ENCODE measurements at places on chromosomes 4 and X.

DNA sequence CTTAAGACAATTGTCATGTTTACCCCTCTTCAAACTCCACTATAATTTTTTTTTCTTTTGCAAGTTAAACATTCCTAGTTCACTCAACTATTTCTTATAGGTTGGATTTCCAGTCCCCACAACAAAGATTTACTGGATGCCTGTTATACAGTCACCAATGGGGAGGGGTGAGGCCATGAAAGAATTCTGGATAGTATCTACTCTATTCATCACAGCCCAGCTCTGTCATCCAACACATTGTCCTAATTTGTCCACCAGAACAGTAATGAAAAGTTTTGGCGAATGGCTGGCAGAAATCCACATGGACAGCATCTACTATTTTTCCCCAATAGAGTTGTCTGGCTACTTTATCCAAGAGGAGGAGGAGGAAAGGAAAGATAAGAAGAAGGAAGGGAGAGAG lies 192.7 kb upstream of the S100G start:
- DNase-seq = peak; percentile 33

GRCh38 chrX:57417827-57418226 lies 131.3 kb downstream of the FAAH2 start:
- DNase-seq = no peak

DNA sequence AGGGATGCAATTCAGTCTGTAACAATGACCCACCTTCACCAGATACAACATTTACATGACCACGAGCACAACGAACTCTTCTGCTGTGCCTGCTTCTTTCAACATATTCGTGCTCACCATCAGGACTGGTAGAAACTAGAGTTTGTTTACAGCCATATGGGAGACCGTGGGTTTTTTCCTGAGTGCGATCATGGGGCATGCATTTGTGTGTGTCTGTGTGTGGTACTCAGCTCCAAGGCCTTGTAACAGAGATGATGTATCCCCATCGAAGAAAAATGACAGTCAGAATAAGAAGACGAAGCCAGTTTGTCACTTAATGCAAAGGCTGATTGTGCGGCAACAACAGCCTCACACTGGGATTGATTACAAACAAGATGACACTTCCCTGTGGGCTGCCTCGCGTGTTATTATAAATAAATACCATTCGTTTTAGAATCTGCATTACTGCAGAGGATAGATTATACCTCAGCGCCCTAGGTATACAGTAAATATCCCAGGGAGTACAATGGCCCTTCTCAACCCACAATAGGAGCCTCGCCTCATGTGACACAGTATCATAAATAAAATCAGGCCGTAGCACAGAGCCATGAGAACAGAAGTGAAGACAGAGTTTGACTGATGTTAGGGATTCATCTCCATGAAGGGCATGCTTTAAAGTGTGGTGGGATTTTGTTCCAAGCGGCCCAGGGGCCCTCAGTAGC lies 97.3 kb upstream of the NOCT start:
- DNase-seq = no peak

DNA sequence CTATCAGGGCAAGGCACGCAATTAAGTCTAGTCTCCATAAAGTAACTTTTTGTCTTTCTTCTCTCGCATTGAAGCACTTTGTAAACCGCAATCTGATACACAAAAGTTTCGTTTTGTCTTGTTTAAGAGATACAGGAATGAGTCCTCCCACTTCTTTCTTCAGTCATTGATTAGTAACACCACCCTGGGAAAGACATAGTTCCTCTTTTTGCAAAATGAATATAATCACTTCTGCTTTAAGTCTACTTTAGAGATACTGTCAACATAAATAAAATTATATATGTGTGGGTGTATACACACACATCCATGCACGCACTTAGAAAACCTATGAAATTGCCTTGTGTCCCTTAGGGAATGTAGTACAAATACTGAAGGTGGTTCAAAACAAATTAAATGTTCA lies 11.7 kb downstream of the COQ2 start:
- DNase-seq = no peak

DNA sequence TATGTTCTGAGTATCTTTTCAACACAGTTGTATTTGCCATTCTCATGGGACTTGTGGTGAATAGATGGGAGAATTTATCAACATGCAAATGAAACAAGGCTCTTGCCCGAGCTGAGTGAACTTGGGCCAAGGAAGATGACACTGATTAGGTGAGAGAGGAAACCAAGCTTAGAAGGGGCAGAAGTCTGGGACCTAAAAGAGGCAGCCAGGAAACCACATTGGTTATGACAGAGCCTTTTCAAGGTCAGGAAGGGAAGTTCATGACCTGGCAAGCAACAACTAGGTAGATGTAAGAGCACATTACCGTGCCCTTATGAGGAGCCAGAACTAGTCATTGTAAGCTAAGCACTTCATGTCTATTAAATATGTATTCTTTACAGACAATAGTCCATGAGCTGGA lies 590.3 kb downstream of the PACRGL start:
- DNase-seq = no peak

GRCh38 chr4:141425124-141425523 lies 204.4 kb downstream of the ZNF330 start:
- DNase-seq = peak; percentile 71

DNA sequence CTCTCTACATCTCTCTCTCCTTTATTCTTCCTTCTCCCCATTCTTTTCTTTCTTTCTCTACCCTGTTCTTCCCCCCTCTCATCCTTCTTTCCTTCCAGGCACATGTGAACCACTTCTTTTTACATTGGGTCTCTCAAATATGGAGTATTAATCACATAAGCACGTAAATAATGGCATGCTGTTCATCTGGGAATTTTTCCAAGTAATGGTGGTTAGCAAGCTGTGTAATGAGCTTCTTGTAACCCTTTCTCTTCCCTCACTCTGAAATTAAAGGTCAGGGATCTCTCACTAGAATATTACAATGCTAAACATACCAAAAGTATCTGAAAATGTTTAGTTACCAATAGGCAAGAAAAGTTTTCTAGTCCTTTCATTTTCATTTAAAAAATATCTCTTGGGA lies 239.9 kb upstream of the TEX13A start:
- DNase-seq = peak; percentile 75

- no peak for DNase-seq
Observed at GRCh38 chrX:49042581-49043219, 457 bp downstream of the TFE3 start.

DNA sequence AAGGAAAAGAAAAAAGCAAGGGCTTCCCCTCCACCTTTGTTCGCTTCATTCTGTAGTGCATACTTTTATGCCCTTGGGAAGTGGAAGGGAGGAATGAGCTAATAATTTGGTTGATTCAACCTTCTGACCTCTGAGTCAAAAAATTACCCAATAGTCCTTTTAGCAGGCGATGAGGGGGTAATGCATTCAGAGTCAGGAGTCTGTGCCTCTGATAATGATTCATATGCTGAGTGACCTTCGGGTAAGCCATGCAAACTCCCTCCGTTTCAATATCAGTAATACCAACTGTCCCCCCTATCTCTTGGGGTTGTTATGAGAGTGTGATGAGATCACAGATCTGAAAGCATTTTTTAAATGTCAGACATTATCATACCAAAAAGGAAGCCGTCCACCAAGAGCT lies 41.6 kb upstream of the ACSL4 start:
- DNase-seq = peak; percentile 90

DNA sequence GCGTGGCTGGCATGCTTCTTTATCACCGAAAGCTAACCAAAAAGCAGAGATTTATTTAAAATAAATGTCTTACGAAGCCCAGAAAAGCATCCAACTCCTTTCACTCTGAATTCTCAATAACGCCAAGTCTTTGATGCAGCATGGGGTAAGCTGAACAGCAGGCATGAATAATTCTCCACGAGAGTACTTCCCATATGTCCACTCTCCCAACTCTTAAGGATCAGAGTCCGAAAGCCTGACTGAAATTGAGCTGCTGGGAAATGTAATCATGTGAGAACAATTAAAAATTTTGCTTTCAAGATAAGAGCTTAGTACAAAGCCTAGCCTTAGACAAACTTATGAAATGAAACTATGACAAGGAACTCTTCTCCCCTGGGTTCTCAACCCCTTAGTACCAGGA lies 7.5 kb upstream of the SLC39A8 start:
- DNase-seq = no peak

- DNase-seq = no peak
Observed at GRCh38 chr4:89403826-89404225, 96.2 kb upstream of the GPRIN3 start.

DNA sequence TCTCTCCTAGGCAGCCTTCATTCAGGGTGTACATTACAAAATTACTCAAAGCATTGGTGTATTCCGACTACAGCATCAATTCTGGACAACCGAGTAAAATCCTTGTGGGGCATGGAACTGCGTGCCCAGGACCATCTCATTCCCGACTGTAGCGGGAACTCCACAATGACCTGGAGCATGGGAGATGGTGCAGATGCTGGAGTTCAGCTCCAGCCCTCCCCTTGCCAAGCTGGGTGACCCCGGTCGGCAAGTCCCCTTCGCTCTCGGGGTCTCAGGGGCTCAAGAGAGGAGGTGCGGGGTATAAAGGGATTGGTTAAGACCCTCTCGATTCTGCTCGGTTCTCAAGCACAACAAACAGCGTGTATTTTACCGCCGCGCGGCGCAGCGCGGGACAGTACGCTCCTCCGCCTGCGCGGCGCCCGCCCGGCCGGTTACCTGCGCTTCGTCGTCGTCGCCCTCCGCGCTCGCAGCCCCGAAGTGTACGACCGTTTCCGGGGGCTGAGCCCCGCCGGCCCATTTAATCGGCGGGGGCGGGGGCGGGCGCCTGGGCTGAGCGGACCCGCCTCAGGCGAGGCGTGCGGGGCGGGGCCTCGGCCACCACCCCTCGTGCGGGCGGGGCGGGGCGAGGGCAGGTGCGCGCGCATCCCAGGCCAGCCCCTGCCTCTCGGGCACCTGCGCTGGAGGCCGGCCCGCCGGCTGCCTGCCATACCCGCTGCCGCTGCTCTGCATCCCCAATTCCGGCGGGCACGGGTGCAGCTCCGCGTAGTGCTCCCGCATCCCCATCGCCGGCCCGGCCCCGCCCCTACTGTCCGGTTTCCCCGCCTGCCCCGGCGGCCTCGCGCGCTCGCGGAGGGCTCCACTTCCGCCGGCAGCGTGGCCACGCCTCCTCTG lies at the start of gene G6PD:
G6PD (minus strand) TSS at position 493 of the 891 bp plus-strand sequence. CDS start 691 bp downstream, outside the sequence.
- DNase-seq = peak; percentile 36

GRCh38 chr4:55964046-55964445 lies 15.3 kb downstream of the CEP135 start:
- no peak for DNase-seq

DNA sequence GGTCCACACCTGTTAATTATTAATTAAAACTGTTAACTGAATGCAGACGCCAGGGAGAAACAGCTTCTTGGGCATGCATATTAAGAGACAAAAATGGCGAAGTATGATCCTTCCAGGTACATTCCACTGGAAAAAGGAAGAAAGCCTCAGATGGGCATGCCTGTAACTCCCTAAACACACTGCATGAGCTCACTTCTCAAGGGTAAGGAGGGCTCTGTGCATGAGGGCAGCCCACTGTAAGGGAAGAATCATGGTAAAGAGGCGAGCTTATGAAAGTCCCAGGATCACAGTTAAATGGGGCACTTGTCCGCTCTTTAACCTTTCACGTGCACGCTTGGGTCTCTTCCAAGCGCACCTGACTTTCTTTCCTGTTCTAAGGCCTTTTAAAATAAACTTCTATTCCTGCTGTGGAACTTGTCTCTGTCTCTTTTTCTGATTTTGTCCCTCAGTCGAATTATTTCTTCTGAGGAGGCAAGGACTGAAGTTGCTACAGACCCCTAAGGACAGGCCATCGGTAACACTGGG lies 321.7 kb downstream of the PPP1R2C start:
- no peak for DNase-seq

DNA sequence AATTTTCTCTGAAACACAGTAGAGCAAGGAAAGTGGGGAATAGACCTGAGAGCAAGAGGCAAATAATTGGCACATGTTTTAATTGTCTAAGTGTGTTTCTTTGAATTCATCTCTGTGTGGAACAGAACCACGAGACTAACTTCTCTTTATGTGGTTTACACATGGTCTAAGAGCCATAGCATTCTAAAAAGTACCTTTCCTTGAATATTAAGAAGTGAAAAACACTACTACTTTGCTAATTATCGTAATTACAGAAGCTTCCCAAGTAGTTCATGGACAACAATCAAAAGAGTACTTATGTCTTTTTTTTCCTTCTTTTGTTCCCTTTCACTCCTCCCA lies 2.9 kb upstream of the CYBB start:
- no peak for DNase-seq

DNA sequence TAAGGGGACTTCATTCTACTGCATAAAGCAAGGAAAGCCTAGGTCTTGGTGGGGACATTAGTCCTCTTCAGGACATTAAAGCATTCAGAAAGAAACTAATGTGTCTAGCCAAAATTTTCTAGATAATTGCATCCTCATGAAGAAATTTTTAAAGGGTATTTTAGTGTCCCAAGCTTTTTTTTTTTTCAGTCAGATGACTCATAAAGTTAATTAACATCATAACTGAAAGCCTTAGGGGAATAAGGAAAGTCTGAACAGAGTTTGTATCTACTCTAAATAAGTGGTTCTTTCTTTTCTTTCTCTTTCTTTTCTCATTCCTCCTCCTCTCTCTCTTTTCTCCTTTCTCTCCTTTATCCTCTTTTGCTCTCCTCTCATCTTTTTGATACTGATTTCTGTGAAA lies 202.4 kb downstream of the ADAMTS3 start:
- DNase-seq = peak; percentile 40

GRCh38 chrX:68832101-68832416 lies 3.2 kb downstream of the EFNB1 start:
- DNase-seq = peak; percentile 81

- no peak for DNase-seq
Observed at GRCh38 chr4:164109503-164109902, 615.0 kb downstream of the TMA16 start.

DNA sequence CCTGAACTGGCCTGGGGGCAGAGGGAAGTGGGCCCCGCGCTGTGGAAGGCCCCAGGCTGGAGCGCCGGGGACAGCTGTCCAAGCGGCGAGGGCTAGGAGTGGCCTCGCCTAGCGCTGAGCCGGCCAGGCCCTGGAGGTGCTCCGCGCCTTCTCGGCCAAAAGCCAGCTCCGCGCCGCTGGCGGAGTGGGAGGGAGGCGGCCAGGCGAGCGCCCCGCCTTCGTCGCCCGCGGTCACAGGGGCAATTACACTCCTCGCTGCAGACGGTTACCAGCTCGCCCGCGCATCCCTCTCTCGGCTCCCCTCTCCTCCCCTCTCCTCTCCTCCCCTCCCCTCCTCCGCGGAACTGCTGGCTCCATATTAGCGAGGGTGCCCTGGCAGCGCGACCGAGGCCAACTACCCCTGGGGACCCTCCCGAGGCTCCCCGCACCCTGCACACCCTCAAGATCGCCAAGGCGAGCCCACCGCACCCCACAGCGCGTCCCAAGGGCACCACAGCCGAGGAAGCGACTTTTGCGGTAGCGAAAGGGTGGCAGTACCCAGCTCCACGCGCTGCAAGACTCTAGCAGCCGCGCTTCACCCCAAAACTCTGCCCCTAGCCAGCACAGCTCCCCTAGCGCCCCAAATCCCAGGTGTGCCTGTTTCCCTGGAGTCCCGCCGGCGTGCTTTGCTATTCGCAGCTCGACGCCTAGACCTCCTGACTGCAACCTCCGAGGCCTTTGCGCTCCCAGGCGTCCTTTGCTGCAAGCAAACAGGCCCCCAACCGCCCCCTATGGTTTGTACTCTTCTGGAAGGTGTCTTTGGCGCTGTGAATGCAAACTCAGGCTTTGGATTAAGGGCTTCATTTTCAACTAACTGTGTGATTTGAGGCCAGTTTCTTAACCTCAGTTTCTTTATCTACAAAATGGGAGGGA lies 91.4 kb downstream of the BCOR start:
- DNase-seq = no peak

GRCh38 chr4:133596459-133596858 lies 447.4 kb downstream of the PCDH10 start:
- no peak for DNase-seq

- peak; percentile 55 for DNase-seq
Observed at GRCh38 chr4:159455675-159456237, 352.9 kb downstream of the RAPGEF2 start.

- DNase-seq = no peak
Observed at GRCh38 chrX:41250867-41251266, 83.1 kb upstream of the DDX3X start.
